ENCODE measurements at places on chromosomes 5 and 9.

GRCh38 chr5:134906811-134907210 is 1.9 kb downstream of the PCBD2 start:
- no peak for DNase-seq

DNA sequence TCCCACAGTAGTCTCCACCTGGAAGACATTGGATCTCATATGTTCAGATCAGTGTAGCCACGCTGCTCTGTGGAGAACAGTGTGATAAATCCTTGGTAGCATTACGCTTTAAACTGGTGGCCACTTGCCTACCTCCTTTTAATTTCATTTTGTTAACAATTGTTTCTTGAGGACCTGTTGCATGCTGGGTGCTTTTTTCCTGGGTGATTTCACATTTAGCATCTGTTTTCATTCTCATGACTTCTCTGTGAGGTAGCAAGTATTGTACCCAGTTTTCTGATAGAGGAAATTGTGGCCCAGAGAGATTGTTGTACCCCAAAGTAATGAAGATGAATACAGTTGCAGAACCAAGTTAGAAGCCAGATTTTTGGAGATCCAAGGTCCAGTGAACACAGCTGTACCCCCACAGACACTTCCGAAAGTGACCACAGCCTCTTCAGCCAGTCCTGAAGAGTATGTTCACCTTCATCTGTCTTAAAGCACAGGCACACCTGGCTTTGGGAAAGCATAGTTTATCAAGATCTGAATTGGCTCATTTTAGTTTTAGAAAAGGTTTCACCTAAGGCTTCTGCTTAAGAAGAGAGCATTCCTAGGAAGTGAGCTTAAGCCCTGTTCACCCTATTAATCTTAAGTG is 75.2 kb downstream of the F2RL2 start:
- DNase-seq = no peak

GRCh38 chr5:63401436-63402046 is 560.7 kb downstream of the HTR1A start:
- DNase-seq = no peak

DNA sequence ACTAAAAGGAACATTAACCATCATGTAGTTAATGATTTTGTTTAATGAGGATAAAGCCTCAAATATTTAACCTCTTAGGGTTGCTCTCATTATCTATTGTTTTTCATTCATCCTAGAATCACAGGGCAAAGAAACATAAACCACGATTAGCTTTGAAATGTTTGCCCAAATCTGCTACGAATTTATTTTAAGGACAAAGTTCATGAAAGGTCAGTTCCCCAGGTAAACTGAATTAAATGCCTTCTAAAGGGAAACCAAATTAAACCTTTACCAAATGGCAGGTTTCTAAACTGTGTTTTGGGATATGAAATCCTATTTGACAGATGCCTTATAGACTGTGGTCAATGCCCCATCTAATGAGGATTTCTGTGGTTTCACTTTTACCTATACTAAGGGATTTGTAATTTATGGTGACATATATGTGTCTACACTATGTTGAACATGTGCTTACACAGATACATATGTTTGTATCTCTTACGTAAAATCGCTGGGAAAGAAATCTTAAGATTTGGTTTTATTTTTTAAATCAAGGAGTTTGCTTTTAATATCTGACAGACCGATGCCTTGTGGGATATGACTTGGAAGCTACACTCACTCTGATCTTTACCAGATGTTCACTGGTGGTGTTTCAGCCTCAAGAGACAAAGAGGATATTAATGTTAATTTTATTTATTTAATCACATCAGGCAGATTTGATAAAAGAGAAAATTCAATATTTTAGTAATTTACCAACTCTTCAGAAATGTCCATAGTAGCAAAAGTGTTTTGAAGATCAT is 188.4 kb downstream of the GLIS3 start:
- DNase-seq = no peak

GRCh38 chr9:20009606-20010005 is 220.8 kb upstream of the SLC24A2 start:
- DNase-seq = no peak

GRCh38 chr5:55231919-55232270 is 1.5 kb downstream of the CCNO start:
- DNase-seq = no peak

GRCh38 chr5:77987331-77987730 is 211.2 kb upstream of the TBCA start:
- no peak for DNase-seq

DNA sequence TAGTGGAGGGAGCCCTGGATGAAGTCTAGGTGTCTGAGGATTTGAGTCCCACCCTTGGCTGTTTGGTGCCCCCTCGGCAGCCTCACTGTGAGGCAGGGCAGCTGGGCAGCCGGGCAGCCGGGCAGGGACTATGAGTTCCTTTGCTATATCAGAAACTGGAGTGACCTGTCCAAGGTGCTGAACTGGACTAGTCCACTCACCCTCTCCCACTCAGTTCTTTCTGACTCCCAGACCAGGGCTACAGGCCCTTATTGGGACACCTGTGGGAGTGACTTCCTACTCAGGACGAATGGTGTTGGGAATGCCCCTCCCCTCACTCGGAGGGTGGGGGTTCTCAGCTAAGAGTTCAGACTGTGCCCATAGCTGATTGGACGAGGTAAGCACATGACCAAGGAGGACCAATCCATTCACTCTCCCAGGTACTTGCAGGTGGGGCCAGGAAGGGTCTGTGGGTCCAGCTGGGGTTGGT is 34.1 kb upstream of the RAPGEF1 start:
- DNase-seq = no peak

- no peak for DNase-seq
These were observed 217.4 kb downstream of the FANCC start for GRCh38 chr9:95100071-95100627.

DNA sequence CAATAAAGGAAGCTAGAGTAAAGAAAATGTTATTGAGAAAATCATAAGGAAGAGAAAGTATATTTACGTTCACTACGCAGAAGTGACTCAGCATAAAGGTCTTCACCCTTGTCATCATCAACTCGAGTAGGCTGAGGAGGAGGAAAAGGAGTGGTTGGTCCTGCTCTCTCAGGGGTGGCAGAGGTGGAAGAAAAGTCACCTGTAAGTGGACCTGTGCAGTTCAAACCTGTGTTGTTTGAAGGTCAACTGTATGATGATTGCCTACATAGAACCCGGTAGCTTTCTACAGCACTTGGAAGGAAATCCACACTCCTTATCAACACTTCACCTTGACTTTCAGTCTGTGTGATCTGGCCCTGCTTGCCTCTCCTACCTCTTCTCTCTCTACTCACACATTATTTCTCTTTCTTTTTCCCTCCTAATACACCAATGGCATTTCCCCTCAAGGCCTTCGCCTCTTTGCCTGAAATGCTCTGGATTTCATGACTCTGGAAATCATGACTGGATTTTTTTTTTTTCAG is 109.3 kb upstream of the CPEB4 start:
- DNase-seq = no peak

DNA sequence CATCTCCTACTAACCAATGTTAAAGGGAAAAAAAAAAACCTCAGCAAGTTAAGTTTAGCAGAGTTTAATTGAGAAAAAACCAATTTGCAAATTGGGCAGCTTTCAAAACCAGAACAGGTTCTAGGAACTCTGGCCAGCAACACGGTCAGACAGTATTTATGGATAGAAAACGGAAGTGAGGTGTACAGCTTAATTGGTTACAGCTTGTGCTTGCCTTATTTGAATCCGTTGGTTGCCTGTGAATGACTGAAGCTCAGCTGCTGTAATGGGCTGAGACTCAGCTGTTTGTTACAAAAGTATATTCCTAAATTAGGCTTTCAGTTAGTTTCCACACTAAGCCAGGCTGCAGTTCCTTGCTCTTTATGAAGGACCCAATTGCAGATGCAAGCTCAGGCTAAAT is 217.0 kb downstream of the SREK1 start:
- DNase-seq = no peak

DNA sequence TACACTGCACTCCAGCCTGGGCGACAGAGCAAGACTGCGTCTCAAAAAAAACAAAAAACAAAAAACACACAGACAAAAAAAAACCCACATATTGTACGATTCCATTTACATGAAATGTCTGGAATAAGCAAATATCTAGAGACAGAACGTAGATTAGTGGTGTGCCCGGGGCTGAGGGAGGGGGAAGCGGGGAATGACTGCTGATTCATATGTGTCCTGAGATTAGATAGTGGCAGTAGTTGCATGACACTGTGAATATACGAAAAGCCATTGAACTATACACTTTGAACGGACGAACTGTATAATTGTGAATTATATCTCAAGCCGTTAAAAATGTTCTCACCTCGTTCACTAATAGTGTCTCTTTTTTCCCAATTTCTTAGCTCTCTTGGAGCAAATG is 23.9 kb downstream of the FGF1 start:
- DNase-seq = no peak
